ENCODE measurements at places on chromosomes 12 and 14.

DNA sequence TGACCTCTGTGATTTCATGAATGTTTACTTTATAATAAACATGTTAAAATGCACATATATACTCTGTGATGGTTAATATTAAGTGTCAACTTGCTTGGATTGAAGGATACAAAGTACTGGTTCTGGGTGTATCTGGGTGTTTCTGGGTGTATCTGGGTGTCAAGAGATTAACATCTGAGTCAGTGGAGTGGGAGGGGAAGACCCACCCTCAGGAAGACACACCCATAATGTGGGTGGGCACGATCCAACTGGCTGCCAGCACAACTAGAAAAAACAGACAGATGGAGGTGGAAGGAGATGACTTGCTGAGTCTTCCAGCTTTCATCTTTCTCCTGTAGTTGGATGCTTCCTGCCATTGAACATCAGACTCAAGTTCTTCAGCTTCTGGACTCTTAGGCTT, 11.9 kb downstream of the NUP37 start:
- no peak for DNase-seq

GRCh38 chr12:96864335-96864734, 42.7 kb upstream of the NEDD1 start:
- no peak for DNase-seq

DNA sequence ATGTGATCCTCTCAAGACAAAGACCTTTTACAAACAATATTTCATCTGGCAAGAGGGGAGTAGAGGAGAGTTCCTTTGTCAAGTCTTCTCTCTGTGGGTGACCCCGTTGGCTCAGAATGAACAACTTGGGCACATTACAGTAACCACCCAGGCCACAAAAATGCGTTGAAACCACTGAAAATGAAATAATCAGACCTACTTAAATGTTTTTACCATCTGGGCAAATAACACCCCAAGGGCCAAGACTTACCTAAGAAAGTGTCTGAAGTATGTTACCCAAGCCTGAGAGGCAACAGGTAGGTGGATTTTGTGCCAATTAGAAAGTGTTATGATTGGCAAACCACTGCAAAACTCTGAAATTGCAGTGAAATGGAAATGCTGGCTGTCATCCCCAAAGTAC, 1.3 kb downstream of the TC2N start:
- DNase-seq, result no peak

DNA sequence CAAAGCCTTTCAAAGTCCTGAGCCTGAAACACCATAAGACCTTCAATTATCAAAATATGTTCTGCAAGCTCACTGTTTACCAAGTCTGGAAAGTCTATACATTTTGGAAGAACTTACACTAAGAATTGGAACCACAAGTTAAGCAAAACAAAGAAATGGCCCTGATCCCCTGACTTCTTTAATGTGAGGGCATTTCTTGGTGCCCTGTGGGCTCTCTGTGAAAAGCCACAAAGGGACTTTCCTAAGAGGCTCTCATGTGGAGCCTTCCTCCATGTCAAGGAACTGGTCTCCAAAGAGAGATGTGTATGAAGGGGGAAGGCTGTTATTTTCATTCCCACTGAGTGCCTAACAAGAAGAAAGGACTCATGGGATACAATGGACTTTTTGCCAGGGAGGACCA, 13.5 kb upstream of the MYH6 start:
- DNase-seq, result no peak

DNA sequence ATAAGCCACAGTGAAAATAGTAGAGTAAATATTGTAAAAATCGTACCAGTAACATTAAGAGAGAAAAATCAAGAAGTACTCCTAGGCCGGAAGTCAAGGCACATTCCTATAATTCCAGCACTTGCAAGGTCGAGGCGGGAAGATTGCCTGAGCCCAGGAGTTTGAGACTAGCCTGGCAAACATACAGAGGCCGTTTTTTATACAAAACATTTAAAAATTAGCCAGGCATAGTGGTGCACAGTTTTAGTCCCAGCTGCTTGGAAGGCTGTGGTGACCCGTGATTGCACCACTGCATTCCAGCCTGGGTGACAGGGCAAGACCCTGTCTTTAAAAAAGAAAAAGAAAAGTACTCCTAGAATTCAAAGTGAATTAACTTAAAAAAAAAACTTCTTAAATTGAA, 341.8 kb downstream of the C12orf50 start:
- no peak for DNase-seq

- DNase-seq, result no peak
Observed at GRCh38 chr12:56271031-56271430, 4.3 kb downstream of the COQ10A start.

DNA sequence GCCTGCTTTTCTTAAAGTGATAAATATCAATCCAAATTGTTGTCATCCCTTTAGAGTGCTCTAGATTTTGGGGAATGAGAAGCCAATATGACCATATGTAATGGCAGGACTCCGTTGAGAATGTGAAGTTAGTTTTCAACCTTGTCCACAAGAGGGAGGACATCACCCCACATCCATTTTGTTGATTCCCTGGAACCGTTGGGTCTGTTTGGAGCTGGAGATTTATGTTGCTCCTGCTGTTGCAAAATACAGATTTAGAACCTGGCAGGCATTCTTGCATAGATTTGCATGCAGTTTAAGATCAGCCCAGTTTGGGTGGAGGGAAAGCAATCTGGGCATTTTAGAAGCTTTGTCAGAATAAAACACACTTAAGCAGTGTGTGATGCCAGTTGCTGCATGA, 620.1 kb downstream of the NRXN3 start:
- DNase-seq, result no peak
